Choroid plexus epithelial cell (primary cell): ENCODE measurements at places on chromosomes 4 and X.
A peak's percentile ranks its signal among the peaks of the same experiment; 100 is the strongest.

- no peak for DNase-seq
These were observed 12.9 kb downstream of the DCK start for GRCh38 chr4:71006203-71006907.

- DNase-seq = no peak
These were observed 81.6 kb upstream of the LNX1 start for GRCh38 chr4:53672873-53673272.

DNA sequence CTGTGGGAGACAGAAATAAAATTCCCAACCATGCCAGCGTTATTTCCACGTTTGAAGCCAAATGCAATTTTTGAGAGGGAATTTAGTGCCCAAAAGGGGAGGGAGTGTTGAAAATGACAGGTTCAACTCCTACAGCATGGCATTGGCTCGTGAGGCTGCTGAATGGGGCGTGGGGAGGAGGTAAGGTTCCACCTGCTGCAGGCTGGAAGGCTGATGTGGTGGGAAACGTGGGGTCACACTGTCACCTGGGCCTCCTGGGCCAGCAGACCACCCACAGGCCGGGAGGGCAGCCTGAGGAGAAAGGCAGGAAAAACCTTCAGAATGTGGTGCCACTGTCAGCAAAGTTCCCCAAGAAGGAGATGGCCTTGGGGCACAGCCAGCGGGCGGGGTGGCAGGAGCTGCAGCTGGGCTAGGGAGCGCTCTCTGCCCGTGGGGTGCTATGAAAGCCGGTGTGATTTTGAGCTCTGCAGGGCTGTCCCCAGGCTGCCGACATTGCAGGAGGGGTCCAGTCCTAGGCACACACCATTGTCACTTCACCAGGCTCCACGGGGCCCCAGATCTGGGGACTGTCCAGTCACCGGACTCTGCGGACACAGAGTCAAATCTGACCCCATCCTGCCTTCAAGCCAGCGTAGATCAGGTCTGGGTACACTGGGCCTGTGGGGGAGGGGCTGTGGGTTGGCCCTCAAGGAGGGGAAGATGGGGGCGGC is 19.6 kb downstream of the MSANTD1 start:
- no peak for DNase-seq

DNA sequence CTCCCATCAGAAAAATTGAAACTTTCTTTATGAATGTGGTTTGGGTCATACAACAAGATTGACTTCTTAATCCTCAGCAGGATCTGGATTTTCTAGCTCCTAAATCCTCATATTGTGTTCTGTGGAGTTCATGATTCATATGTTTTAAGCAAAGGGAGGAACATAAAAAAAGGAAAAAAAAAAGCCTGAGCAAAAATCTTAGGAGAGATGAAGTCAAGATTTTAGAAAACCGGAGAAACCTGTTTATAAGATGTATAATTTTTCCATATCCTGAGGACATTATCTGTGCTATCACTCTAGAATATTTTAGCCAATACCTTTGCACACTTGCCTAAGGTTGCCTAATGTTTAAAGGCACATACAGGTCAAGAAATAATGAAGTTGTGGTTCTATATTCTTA is 7.0 kb upstream of the EREG start:
- no peak for DNase-seq

DNA sequence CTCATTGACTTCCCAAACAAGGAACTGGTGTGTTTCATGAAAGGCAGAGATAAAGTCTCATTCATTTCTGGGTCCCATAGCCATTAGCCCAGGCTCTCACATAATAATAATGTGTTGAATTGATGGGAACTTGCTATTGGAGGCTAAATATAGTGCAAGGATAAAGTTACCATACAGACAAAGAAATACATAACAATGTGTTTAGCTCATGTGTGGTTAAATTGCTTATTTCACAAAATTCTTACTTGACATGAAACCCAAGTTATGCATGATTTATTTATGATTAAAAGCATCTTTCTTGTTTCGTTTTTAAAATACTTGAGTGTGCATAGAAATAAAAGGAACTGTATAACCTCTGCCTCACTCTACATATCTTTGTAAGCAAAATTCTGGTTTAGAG is 37.3 kb upstream of the LPAR4 start:
- DNase-seq = no peak

DNA sequence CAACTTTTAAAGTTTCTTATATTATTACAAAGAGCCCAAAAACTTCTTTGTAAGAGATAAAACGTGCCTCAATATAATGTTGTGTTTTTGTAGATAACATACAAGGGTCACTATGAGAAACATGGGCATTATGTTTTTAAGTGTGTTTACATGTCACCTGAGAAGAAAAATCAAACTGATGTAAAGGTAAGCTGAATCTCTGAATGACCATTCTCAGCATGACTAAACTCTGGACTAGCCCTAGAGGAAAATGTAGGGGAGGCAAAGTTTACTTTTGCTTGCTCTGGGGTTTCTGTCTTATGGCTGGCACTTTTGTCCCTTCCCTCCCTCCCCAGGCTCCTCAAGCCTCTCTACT is 6.8 kb downstream of the MEPE start:
- no peak for DNase-seq

DNA sequence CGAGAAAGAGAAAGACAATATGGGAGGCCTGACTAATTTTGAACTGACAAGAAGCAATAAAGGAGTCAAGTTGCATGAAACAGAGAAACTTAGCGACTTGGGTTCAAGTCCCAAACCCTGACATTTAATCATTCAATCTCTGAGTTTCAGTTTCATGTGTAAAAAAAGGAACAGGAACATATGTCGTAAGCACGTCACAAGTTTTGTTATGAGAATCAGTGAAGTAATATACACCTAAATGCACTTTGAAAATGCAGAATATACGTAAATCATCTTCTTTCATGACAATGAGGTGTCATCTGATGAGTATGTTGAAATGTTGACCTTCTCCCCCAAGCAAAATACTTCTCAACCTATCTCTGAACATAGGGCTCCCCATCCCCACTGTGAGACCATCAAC is 10.4 kb downstream of the ACOT9 start:
- DNase-seq = no peak

GRCh38 chr4:39792128-39792527 is 94.2 kb downstream of the UBE2K start:
- DNase-seq = no peak

DNA sequence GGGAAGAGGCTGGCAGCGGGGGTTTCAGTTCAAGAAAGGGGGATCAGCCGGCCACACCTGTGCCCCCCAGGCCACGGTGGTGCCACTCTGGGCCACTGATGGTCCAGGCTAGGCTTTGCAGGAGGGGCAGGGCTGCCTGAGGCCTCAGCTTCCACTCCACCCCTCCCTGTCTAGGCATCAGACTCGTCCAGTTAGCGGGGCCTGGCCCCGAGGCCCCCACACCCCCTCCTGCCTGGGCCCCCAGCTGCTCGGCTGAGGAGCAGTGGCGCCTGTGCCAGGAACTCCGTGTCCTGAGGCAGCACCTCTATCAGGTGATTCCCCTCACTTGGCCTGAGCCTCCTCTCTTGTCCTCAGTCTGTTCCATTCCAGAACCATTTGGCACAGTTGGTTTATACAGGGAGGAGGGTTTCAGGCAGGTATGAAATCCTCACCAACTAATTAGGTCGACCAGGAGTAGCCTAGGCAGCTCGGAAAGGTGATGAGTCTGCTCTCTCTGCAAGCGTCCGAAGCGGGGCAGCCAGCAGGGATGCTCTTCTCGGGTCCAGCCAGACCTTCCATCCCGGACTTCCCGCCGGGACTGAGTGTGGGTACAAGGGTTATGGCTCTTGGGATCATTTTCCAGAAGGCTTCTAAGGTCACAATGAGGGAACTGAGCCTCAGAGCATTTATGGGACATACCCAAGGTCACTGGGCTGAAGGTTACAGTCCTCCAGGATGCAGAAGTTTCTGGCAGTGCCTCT is 2.1 kb downstream of the NSG1 start:
- DNase-seq = no peak

- peak; percentile 81 for DNase-seq
These were observed 144.2 kb downstream of the PDLIM5 start for GRCh38 chr4:94595880-94596483.

DNA sequence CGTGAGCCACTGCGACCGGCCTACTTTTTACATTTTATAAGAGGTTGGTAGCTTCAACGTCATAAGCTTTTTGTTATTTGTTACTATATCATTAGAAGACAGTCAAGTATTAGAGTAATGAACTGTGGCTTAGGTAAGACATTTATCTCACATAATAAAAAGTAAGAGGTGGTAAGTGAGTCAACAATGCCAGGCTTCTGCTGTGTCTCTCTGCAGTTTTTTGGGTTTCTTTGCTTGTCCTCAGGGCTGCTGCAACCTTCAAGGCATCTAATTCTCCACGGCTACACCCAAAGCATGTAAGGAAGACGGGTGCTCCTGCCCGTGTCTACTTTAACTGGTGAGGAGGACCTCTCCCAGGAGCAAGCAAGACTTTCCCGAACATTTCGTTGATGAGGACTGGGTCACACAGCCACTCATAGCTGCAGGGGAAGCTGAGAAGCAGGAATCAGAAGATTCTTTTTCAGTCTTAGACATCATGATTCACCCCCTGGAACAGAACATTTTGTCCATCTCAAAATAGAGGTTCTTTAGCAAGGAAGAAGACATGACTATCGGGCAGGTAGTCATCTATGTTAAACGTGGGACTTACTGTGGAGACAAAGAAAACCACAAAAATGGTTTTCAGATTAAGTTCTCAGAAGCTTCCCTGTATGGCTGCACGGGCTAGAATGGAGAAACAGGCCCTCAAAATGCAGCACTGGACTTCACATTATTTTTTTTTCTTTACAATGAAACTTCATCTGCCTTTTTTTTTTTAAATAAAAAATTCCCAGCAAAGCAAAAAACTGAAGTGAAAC is 13.0 kb upstream of the RHOH start:
- peak; percentile 44 for DNase-seq

DNA sequence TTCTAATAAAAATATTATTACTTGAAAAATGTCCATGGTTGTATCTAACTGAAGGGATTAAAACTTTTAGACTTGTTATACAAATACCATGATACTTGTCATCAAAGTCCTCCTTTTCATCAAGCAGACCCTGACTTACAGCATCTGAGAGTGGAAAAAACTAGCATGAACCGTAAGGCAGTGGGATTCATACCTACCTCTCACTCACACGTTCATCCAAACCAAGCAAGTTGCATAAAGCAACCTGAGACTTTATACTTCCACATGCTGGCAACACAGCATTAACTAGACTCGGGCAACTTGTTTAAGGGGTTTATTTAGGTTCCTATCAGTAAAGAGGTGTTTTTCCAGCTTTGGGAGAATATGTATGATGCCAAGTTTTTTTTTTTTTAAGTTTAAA is 22.6 kb upstream of the TLR7 start:
- no peak for DNase-seq

DNA sequence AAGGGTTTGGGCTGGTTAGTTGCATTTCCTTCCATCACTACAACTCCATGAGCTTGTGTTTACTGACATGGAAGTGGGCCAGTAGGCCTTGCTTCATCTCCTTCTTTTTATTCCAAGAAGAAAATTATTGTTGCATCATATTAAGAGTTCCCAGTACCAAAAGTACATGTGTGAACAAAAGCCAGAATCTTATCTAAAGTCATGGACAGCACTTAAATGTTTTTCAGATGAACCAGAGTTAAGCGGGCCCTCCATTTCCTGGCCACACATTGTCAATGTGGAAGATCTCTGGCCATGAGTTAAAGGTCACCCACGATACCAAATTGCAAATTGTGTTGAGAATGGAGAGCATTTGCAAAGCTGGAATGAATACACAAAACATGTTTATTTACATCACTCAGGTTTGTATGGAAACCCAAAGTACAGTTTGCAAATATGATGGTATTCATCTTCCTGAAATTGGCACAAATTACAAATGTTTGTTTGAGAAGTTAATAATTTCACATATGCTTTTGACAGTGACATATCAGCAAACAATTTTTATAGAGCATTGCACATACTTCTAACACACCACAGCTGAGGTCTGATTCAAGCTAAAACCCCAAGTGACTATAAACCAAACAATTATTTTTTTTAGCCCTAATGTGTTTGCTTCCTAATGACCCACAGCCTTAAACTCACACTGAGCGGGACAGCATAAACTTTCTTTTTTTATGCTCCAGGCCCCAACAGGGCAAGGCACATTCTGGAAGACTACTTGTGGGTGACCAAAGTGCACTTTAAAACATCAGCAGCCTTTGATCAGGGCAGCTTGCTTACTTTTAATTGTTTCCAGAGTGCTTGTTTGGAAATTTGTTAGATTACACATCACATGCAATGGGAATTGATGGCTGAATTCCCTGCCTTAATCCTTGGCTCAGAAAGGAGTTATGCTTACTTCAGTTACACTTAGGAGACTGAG is 502.9 kb upstream of the SLIT2 start:
- DNase-seq = peak; percentile 91

DNA sequence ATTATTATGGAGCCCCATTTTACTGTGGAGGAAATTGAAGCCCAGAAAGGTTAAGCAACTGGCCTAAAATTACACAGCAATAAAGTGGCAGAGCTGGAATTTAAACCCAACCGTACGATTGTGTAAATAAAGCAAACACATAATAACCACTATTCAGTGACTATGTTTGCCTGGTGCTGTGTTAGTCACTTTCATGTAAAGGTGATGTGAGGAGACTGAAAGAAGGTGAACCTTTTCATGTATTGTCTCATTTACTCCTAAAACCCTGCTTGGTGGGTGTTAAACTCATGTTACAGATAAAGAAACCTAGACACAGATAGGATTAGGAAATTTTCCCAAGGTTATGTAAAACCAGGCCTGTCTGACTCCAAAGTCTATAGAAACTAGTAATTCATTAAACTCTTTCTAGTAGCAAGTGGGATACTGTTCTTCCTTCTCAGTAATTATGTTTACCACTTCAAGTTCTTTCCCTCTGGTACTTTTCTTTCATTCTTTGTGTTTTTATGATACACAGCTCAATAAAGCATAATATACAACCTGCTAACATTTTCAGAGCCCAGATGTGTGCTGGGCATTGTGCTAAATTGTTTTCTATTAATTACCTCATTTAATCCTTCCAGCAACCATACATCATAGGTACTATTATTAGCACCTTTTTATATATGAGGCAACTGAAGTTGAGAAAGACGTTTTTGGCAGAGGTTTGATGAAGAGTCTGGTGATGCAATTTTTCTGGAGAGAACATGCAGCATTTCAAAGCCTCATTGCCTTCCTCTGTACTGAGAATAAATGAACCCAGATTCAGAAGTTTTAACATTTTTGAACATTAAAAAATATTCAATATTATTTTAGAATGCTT is 202.7 kb downstream of the SPRY1 start:
- DNase-seq = peak; percentile 91

DNA sequence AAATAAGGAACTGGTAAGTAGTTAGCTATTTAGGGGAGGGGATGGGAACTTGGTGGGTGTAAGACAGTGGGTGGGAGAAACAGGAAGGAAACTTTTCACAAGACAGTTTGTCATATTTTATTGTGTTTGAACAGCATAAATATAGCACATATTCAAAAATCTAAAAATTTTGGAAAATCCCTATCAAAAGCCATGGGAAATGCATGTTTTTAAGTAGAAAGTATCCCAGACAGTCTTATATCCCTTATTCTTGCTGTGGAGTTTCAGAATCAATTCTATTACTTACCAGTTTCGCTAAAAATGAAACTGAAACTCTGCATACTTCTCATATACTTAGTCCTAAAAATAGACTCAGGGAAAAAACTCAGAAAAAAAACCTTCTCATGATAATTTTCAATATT is 22.3 kb upstream of the RASGEF1B start:
- DNase-seq = peak; percentile 31
